Stimulated activated effector memory CD8-positive, alpha-beta T cell treated with anti-CD3 and anti-CD28 coated beads, Interleukin-12 subunit alpha, Interleukin-12 subunit beta, amount 100 ng/mL, for 72 hours (primary cell): ENCODE measurements at places on chromosomes 6 and 20.

- no peak for DNase-seq
These were observed 3.5 kb downstream of the ENPP3 start for GRCh38 chr6:131640576-131640975.

DNA sequence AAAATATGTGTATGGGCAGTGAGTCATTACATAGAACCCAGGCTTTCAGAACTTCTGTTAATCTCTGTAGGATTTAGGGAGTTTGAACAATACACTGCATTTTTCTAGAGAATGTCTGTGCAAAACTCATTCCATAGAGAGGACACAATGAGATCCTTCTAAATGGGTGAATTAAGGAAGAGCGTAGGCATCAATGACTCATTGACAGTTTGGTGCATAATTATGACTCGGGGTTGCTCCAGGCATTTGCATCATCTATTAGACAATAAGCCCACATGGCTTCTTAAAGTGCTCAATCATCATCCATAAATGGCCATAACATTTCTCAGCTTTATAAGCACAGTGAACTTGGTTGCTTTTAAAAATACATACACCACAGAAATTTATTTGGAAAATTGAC is 625.5 kb downstream of the CDH26 start:
- DNase-seq: no peak

DNA sequence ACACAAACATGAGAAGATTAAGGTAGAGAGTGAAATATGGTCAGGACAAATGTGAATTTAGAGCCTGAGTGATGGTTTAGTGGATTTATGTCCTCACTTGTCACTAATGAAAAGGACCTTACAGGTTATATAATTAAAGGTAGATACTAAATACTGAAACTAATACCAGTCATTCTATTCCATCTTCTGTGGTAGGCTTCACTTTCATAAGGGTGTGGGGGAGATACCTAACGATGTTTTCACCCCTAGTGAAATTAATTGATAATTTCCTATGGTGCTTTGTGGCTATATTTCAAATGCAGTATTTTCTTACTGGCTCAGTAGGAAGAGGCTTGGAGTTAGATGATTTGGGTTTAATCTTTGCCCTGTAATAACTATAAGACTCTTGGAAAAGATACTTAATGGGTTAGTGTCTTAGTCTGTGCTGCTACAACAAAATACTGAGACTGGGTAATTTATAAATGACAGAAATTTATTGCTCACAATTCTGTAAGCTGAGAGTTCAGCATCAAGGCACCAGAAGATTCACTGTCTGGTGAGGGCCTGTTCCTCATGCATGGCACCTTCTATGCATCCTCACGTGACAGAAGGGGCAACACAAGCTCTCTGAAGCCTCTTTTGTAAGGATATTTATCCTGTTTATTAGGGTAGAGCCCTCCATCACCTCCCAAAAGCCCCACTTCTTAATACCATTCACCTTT is 21.3 kb downstream of the RNF217 start:
- DNase-seq: no peak

DNA sequence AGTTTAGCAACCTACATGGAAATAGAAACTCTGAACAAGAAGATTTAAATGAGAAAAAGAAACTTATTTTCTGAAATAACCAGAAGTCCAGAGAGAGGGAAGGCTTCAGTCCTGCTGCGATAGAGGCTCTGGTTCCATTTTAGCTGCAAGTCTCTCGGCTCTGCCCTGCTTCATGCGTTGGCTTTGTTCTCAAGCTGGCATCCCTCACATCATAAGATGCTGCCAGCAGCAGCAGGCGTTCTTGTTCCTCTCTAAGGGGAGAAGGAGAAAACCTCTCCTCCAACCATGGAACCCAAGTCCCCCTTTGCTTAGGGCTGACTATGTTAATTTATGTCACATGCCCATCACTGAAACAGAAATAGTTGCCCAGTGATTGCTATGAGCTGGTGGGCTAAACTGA is 46.4 kb upstream of the PMEPA1 start:
- no peak for DNase-seq

GRCh38 chr6:112203577-112204349 is 50.6 kb downstream of the LAMA4 start:
- DNase-seq: no peak

DNA sequence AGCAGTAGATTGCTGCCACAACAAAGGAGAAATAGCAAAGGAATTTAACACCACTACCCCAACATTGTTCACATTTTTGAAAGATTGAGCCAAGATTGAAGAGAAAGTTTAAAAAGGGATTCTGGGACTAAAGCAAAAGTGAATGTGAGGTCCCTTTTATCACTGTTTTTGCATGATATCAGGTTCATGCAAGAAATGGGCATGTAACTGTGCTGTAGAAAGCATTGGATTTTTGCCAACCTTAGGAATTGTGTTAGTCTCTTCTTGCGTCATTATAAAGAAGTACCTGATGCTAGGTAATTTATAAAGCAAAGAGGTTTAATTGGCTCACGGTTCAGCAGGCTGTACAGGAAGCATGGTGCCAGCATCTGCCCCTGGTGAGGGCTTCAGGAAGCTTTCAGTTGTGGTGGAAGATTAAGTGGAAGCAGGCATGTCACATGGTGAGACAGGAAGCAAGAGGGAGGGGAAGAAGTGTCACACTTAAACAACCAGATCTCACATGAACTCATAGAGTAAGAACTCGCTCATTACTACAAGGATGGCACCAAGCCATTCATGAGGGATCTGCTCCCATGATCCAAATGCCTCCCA is 4.6 kb upstream of the GJB7 start:
- DNase-seq: no peak

DNA sequence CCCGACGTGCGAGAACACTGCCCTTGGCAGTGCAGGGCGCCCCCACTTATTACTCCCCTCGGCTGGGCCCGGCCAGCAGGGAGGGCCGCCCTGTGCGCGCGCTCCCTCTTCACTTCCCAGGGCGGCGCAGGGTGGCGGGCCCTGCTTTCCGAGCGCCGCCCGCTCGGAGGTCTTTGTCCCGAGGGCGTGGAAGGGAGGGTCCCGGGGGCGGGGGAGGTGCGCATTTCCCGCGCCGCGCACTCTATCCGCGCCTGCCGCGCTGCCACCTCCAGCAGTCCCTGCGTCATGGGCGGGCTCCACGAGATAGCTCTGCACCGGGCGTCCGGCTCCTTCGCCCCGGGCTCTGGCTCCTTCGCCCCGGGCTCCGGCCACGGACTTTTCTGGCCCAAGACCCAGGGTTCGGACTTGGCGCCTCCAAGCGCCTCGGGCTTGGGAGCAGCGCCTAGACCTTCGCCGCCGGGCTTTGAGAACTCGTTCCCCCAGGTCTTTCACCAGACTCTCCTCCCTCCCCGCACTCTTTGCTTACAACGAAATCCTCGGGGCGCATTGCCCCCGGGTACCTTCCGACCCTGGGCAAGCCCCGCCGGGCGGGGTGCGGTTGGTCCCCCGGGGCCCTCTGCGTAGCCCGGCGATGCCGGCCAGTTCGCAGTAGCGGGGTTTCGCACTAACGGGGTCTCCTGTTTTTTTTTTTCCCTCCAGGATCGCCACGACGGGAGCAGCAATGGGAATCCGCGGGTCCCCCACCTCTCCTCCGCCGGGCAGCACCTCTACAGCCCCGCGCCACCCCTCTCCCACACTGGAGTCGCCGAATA is 1.6 kb downstream of the TFAP2C start:
- DNase-seq: no peak

GRCh38 chr6:2222275-2222842 is 23.0 kb downstream of the GMDS start:
- DNase-seq: no peak

GRCh38 chr6:104591573-104592334 is 268.0 kb downstream of the HACE1 start:
- no peak for DNase-seq

DNA sequence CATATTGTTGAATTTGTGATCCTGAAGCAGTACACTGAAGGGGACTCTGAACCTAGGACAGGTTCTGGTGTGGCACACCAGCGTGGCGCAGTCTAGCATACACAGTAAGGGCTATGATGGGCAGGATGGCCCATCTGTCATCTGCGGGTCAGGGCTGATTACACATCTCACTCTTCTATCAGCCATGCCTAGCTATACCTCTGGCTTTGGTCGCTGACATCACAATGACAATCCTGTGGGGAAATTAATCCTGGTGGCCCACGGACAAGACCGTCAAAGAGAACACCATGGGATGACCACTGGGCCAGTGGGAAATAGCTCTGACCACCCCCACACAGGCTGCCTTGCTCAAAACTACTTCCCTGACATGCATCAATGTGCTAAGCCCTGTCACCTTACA is 2.8 kb downstream of the SNHG17 start:
- DNase-seq: no peak

DNA sequence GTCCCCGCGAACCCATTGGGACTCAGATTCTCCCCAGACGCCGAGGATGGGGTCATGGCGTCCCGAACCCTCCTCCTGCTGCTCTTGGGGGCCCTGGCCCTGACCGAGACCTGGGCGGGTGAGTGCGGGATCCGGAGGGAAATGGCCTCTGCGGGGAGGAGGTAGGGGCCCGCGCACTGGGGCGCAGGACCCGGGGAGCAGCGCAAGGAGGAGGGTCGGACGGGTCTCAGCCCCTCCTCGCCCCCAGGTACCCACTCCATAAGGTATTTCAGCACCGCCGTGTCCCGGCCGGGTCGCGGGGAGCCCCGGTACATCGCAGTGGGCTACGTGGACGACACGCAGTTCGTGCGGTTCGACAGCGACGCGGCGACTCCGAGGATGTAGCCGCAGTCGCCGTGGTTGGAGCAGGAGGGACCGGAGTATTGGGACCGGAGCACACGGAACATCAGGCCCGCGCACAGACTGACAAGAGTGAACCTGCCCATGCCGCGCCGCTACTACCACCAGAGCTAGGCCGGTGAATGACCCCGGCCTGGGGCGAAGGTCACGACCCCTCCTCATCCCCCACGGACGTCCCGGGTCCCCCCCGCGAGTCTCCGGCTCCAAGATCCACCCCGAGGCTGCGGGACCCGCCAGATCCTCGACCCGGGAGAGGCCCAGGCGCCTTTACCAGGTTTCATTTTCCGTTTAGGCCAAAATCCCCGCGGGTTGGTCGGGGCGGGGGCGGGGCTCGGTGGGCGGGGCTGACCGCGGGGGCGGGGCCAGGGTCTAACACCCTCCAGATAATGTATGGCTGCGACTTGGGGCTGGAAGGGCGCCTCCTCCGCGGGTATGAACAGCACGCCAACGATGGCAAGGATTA is 15.7 kb upstream of the HLA-A start:
- peak; percentile 87 for DNase-seq

GRCh38 chr20:23125625-23126191 is 39.6 kb upstream of the CD93 start:
- no peak for DNase-seq

GRCh38 chr6:159760602-159761057 is 1.2 kb upstream of the ACAT2 start:
- no peak for DNase-seq
